ENCODE measurements at places on chromosomes 5 and 9. TPM values are rescaled to one million over a fixed set of nuclear protein-coding genes. Genes with fewer than 3 reads are reported as not detected.
A peak's percentile ranks its signal among the peaks of the same experiment; 100 is the strongest.

ARID3C gene
- total RNA-seq: 0.09 TPM

EQTN gene
- total RNA-seq: 0.05 TPM

DNA sequence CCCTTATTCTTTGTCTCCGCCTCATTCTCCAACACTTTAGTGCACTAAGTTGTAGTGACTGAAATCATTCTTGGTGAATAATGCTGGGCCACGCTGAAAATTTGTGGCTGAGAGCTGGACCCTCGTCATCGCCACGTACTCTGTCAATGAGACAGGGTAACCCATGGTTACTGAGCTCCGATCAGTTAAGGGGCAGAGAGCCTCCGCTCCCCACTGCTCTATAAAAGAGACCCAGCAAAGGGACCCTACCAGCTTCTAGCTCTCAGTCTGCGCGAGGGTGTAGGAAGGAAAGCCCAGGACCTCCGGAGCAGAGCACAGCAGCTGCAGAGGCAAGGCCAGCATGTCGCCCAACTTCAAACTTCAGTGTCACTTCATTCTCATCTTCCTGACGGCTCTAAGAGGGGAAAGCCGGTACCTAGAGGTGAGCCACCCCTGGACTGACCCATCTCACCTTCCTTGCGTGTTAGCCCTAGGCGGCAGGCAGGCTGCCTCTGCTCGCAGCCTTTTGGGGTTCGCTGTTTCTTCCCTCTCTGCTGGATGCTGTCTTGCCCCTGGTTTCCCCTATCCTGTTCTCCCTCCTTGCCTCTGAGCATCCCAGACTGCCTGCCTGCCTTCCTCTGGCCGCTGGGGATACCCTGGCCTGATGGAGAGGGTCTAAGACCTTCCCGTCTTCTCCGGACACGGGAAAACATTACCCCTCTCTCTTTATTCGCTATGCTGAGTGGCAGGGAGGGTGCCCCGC lies at the start of gene CRHBP:
CRHBP (plus strand) TSS at position 251 of the 742 bp plus-strand sequence; CDS start at position 341, 90 bp downstream.
- H3K4me1 ChIP-seq: no peaks in the 10 kb centered on the region
- H3K27ac ChIP-seq: no peak within 1 kb of the TSS
- peak within 1 kb of the TSS; percentile 6 for H3K4me3 ChIP-seq
- DNase-seq: no peak
- H3K36me3 ChIP-seq: no peaks in the 10 kb centered on the region
- peaks cover 33% of the 10 kb centered on the region for H3K27me3 ChIP-seq

DNA sequence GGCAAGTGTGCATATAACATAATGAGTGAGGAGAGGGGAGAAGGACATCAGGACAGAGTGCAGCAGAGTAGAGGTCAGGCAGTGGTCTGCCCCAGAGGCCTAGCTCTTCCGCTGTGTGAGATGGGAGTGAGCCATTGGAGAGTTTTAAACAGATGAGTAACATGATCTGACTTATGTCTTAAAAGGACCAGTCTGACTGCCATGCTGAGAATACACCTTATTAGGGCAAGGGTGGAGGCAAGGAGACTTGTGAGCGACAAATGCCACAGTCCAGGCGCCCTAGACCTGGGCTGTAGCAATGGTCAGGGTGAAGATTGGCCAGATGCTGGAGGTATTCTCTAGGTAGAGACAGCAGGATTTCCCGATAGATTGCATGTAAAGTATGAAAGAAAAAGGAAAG lies 83.1 kb downstream of the WWC1 start:
- no peaks in the 10 kb centered on the region for H3K36me3 ChIP-seq
- H3K27ac ChIP-seq: no peak overlapping the region
- H3K4me1 ChIP-seq: no peaks in the 10 kb centered on the region
- no peak overlapping the region for H3K4me3 ChIP-seq

GRCh38 chr9:89702401-89702800 lies 97.6 kb downstream of the GADD45G start:
- H3K27ac ChIP-seq: no peak overlapping the region
- DNase-seq: no peak
- H3K36me3 ChIP-seq: no peaks in the 10 kb centered on the region
- no peaks in the 10 kb centered on the region for H3K27me3 ChIP-seq
- H3K4me3 ChIP-seq: no peak overlapping the region

GRCh38 chr5:169356181-169356580 lies 55.2 kb upstream of the SLIT3 start:
- no peak overlapping the region for H3K27ac ChIP-seq
- H3K27me3 ChIP-seq: no peaks in the 10 kb centered on the region
- H3K36me3 ChIP-seq: no peaks in the 10 kb centered on the region
- no peak for DNase-seq
- no peak overlapping the region for H3K4me3 ChIP-seq

DNA sequence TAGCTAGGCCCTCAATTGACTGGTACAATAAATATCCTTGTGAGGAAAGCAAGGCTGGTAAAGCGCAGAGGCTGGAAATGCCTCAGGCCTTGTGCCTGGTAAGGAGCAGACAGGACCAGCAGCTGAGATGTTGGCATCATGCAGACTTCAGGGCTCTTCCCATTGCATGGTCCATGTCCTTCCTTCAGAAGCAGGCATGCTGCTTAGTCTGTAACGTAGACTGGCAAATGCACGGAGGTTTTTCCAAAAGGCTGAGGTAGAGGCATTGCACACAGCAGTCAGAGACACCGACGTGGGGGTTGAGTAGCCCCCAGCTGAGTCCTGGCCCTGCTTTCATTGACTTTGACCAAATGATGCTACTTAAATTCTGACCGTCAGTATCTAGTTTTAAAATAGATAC lies 87.1 kb downstream of the ADRB2 start:
- H3K27ac ChIP-seq: no peak overlapping the region
- no peaks in the 10 kb centered on the region for H3K27me3 ChIP-seq
- no peak overlapping the region for H3K4me3 ChIP-seq
- no peaks in the 10 kb centered on the region for H3K4me1 ChIP-seq
- no peaks in the 10 kb centered on the region for H3K36me3 ChIP-seq
- no peak for DNase-seq

GRCh38 chr5:149150457-149150856 lies 9.2 kb downstream of the ABLIM3 start:
- no peak overlapping the region for H3K27ac ChIP-seq
- DNase-seq: no peak

Data from thymus (tissue), 14 donors.